ENCODE measurements at places on chromosomes 11 and 22.

GRCh38 chr11:85590848-85591483 is 36.2 kb downstream of the DLG2 start:
- peak; percentile 28 for DNase-seq

GRCh38 chr11:94494126-94494680 is 419 bp downstream of the ANKRD49 start:
- no peak for DNase-seq

GRCh38 chr11:108233277-108233945 is 10.5 kb downstream of the ATM start:
- DNase-seq = no peak

DNA sequence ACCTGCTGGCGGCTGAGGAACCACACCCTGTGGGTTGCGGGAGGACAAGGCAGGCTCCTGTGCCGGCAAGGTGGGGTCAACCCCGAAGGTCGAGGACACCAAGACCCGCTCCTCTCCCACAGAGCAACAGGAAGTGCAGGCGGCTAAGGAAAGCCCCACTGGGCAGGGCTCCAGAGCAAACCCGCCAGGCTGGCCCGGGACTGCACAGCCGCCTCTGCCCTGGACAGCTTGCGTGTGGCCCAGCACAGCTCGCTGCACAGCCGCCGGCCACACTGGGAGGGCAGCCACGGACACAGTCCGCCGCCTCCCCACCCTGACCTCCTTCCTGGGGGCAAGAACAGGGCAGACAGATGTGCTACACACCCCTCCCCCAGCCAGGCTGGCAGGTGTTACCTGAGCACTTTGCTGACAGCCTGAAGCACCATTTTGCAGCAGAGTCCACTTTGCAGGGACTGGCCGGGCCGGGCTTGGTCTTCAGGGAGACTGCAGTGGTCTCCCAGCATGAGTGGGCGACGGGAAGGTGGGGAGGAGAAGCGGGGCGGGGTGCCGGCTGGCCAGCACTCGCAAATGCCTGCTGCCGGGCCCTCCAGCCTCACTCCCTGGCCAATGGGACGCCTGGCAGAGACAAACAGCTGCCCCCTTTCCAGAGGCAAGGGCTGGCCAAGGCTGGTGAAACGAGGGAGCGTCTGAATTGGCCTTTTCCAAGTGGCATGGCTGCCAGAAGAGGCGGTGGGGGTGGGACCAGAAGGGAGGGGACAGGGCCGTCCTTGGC is at the start of gene MOB2:
TSS of gene MOB2 (minus strand) at position 726 of the 772 bp plus-strand sequence. CDS start at position 503, 223 bp downstream.
- DNase-seq = peak; percentile 31

GRCh38 chr11:36123336-36124101 is 165.7 kb downstream of the COMMD9 start:
- DNase-seq = no peak

GRCh38 chr11:59292611-59293010 is 66.1 kb upstream of the OR5AN1 start:
- no peak for DNase-seq

- no peak for DNase-seq
Measured at GRCh38 chr11:109306322-109306721, 115.7 kb upstream of the C11orf87 start.

- no peak for DNase-seq
Measured at GRCh38 chr11:82505379-82505778, 228.3 kb downstream of the FAM181B start.

- DNase-seq = no peak
Measured at GRCh38 chr11:46294365-46295309, 17.2 kb downstream of the CREB3L1 start.

DNA sequence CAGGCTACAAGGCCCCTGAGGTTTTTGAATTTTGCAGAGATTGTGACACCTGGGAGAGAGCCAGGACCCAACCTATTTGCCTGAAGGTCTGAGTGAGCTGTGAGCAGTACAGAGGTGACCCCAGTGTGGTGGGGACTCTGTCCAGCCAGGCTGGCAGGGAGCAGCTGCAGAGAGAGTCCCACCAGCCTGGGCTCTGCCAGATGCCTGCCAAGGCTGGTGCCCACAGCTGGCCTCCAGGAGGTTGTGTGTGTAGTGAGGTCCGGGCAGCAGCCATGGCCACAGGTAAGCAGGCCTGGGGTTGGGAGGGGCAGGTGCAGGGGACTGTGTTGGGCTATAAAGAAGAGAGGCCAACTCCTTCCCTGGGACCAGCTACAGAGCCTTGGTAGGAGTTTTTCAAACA is 144.8 kb downstream of the CRYBB2 start:
- no peak for DNase-seq

GRCh38 chr11:15097411-15097810 is 17.3 kb upstream of the INSC start:
- no peak for DNase-seq

- no peak for DNase-seq
Measured at GRCh38 chr11:2265396-2265795, 5.0 kb downstream of the ASCL2 start.

DNA sequence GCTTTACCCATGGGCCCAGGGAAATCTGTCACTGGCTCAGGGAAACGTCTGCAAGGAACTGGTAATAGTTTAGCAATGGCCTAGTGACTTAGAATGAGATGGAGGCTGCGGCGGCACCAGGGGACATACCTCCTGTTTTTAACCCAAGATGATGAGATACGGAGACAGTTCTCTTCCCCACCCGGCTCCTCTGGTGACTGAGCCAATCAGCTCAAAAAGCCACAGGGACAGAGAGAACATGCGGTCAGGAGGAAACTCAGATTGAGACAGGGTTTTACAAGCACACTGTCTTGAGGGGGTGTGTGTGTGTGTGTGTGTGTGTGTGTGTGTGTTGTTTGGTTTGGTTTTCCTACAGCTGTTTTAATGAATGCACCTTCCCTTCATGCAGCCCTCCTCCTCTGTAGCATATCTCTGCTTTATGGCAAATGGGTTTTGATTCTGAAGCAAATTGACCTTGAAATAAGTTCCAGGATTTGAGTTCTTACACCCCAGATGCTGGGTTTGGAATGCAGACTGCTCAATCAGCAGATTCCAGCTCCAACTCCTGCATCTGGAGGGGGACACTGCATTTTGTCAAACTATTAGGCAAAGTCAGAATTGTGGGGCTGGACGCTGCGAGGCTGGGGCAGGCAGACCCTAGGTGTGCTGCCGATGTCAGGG is 246.2 kb downstream of the NTM start:
- no peak for DNase-seq

- no peak for DNase-seq
Measured at GRCh38 chr11:115349335-115350017, 154.7 kb downstream of the CADM1 start.

DNA sequence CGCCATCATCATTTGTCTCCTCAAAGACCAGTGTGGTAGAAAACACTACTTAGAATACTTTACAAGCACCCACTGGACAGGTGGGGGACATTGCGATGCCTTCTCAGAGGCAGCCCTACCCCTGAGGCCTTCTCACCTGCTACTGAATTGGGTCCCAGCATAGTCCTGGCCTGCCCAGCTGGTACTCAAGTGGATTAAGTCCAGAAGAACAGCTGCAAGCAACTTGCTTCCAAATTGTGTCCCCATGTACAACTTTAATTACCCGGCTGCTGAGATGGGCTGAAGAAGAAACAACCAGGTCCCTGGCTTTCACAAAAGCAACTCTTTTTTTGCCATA is 12.3 kb downstream of the ABTB2 start:
- no peak for DNase-seq

- DNase-seq = no peak
Measured at GRCh38 chr11:62724171-62724570, 3.1 kb downstream of the HNRNPUL2 start.

DNA sequence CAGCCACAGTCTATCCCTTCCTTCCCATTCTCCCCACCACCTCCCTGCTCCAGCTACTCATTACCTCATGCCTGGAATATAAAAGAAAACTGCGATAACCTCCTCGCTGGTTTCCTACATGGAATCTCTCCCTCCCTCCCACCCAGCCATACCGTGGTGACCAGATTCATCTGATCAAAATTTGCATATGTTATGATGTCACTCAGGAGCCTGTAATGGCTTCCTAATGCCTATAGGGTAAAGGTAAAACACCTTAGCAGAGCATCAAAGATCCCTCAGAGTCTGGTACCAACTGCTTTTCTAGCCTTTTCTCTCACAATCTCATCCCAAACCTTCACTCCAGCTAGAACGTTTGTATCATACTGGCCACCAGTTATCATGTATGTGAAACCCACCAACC is 19.6 kb downstream of the RTN4RL2 start:
- no peak for DNase-seq

- DNase-seq = no peak
Measured at GRCh38 chr11:68658097-68658496, 26.2 kb upstream of the GAL start.

DNA sequence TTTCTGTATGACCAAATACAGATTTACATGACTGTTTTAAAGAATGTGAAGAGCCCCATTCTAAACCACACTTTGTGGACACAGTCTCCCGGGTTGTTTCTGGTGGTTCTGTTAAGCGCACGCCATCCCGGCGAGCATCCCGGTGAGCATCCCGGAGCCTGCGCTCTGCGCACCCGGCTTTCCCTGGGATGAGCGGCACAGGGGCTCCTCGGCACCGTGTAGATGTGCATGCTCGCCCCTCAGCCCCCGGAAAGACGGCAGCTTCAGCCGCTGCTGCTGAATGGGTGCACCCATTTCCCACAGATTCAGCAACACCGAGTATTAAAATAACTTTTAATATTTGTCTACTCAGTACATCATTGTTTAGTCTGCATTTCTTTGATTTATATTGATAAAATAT is 36.0 kb downstream of the GLB1L2 start:
- DNase-seq = no peak

GRCh38 chr11:126700768-126701519 is 299.6 kb downstream of the KIRREL3 start:
- DNase-seq = no peak

GRCh38 chr11:105870516-105871113 is 151.4 kb downstream of the MSANTD4 start:
- DNase-seq = no peak

- no peak for DNase-seq
Measured at GRCh38 chr11:96384156-96384555, 5.6 kb downstream of the CCDC82 start.

GRCh38 chr22:32660292-32660691 is 141.2 kb upstream of the TIMP3 start:
- DNase-seq = peak; percentile 36

DNA sequence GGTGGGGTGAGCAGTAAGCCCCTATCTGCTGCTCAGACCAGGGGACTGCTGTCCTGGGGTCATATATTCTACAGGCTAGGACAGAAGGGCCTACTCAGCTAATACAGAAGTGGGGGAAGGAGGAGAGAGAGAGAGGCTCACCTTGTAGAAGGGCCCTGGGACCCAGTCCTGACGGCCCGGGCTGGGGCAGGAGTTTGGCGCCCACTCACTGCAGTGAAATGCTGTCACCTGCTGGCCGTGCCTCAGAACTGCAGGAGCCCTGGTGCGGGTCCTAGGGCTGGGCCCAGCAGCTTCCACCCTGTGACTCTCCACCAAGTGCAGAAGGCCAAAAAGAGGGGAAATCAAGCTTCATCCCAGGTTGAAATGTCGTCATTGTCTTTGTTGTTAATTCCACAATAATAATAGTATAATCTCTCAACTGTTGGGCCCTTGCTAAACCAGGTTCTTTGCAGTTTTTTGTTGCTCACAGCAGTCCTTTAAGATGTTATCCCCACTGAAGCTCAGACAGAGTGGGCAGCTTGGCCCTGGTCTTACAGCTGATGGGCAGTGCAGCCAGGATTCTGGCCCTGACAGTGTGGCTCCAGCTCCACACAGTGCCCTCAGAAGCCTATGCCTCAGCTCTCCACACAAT is 29.6 kb downstream of the TRIM29 start:
- DNase-seq = peak; percentile 22

- no peak for DNase-seq
Measured at GRCh38 chr11:111910676-111911562, 651 bp downstream of the CRYAB start.

DNA sequence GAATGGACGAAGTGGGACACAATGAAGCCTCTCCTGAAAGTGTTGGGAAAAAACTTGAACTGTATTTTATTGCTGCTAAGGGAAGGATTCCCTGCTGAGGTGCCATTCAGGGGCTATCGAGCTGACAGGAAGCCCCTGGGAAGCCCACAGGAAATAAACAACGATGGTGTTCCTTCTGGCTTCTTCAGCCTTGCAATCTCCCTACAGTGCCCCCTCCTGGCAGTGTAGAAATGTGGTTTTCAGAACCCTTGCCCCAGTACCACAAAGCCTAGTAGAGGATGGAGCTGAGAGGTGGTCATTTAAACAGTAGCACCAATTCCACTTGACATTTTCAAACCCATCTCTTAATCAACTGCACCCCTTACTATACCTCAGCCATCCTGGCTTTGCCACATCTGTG is 676.7 kb upstream of the ARHGAP42 start:
- no peak for DNase-seq

DNA sequence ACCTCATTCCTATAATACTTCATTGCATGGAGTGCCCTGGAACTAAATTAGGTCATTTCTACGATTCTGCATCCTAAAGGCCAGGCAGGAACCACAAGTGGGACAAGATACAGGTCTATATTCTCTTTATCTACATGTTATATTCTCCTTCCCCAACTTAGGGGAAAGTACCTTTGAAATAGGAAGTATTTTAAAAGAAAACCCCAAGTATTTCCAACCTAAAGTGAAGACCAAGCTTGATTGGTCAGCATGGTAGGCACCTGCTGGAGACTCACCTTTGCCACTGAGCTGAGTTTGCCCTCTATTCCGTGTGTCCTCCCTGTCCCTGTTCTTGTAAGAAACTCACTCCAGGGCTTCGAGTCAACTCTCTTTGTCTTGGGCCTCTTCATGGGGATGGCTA is 11.2 kb upstream of the LYVE1 start:
- no peak for DNase-seq

DNA sequence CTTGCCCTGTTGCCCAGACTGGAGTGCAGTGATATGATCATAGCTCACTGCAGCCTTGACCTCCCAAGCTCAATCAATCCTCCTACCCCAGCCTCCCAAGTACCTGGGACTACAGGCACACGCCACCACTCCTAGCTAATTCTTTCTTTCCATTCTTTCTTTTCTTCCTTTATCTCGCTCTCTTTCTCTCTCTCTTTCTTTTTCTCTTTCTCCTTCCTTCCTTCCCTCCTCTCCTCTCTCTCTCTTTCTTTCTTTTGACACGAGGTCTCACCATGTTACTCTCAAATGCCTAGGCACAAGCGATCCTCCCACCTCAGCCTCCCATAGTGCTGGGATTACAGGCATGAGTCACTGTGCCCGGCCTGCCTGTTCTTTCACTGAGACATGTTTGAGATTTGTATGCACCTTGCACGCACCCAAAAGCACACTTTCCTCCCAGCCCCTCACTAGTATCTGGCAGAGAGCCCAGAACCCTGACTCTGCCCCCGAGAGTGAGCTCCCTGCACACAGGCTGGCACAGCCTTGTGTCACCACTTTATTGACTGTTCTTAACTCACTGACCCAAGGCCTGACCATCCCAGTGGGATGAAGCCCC is 56.8 kb downstream of the CD6 start:
- no peak for DNase-seq

DNA sequence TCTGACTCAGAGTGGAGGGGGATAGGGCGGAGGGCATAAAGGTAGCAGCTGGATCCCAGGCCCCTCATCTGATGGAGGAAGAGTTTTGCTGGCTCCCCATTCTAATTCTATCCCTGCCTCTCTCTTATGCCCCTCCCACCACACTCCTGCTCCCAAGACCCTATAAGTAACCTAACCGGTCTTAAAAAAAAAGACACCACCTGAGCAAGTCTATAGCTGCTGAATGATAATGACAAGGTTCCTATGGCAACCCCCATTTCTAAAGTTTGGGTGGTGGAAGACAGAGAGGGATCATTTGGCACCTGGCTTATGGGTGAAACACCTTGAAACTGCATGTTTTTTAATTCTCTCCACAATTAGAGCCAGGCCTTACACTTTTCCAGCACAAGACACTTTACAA is 69.6 kb downstream of the LARGE1 start:
- no peak for DNase-seq

Measured in Caki2 (cell line).